ENCODE measurements at places on chromosomes 12 and 14. TPM values are rescaled to one million over a fixed set of nuclear protein-coding genes. Genes with fewer than 3 reads are reported as not detected.

MANSC1 gene
- 5.3 TPM for total RNA-seq

MYO1A gene
- 0.33 TPM for total RNA-seq

GPR135 gene
- total RNA-seq = 1.1 TPM

CCDC85C gene
- 38.2 TPM for total RNA-seq

COX8C gene
- not detected for total RNA-seq

SLCO1C1 gene
- total RNA-seq = not detected

LMNTD1 gene
- total RNA-seq = not detected

RPL10L gene
- not detected for total RNA-seq

RBP5 gene
- not detected for total RNA-seq

SBNO1 gene
- 24.6 TPM for total RNA-seq

SCAF11 gene
- 46.0 TPM for total RNA-seq

TMEM132C gene
- total RNA-seq = not detected

ADGRD1 gene
- 0.45 TPM for total RNA-seq

NAV3 gene
- total RNA-seq = 4.3 TPM

NRL gene
- 1.1 TPM for total RNA-seq

CFAP54 gene
- total RNA-seq = 1.3 TPM

B4GALNT3 gene
- 0.56 TPM for total RNA-seq

OTX2 gene
- total RNA-seq = not detected

BBS10 gene
- total RNA-seq = 4.4 TPM

NGB gene
- total RNA-seq = not detected

SLC24A4 gene
- 0.10 TPM for total RNA-seq

CARMIL3 gene
- total RNA-seq = 0.75 TPM

TAS2R43 gene
- not detected for total RNA-seq

FOXG1 gene
- total RNA-seq = 0.10 TPM

RAPGEF3 gene
- total RNA-seq = 0.85 TPM

C12orf54 gene
- not detected for total RNA-seq

SRSF5 gene
- total RNA-seq = 299 TPM

CALM1 gene
- total RNA-seq = 301 TPM

KCNJ8 gene
- total RNA-seq = 0.31 TPM

ZDHHC22 gene
- 0.18 TPM for total RNA-seq

AICDA gene
- total RNA-seq = 0.13 TPM

CBLN3 gene
- total RNA-seq = 1.7 TPM

EEA1 gene
- 6.0 TPM for total RNA-seq

LRIG3 gene
- total RNA-seq = 3.4 TPM

AQP6 gene
- not detected for total RNA-seq

CCDC175 gene
- total RNA-seq = not detected

FAM186B gene
- total RNA-seq = 0.16 TPM

RNF10 gene
- 105 TPM for total RNA-seq

NOS1 gene
- total RNA-seq = 0.61 TPM

PRB2 gene
- total RNA-seq = not detected

KERA gene
- not detected for total RNA-seq

USP44 gene
- total RNA-seq = 0.07 TPM

KRT71 gene
- not detected for total RNA-seq

CEP128 gene
- total RNA-seq = 5.0 TPM

DEPDC4 gene
- total RNA-seq = 1.5 TPM

TPPP2 gene
- total RNA-seq = not detected

CLBA1 gene
- total RNA-seq = 16.2 TPM

IRAK3 gene
- 1.0 TPM for total RNA-seq

CD4 gene
- total RNA-seq = not detected
